Caco-2 (cell line): ENCODE measurements at places on chromosomes 1 and 21. TPM values are rescaled to one million over a fixed set of nuclear protein-coding genes. Genes with fewer than 3 reads are reported as not detected.

The UCK2 gene
- total RNA-seq = 65.0 and 67.2 TPM in 2 replicates

DNA sequence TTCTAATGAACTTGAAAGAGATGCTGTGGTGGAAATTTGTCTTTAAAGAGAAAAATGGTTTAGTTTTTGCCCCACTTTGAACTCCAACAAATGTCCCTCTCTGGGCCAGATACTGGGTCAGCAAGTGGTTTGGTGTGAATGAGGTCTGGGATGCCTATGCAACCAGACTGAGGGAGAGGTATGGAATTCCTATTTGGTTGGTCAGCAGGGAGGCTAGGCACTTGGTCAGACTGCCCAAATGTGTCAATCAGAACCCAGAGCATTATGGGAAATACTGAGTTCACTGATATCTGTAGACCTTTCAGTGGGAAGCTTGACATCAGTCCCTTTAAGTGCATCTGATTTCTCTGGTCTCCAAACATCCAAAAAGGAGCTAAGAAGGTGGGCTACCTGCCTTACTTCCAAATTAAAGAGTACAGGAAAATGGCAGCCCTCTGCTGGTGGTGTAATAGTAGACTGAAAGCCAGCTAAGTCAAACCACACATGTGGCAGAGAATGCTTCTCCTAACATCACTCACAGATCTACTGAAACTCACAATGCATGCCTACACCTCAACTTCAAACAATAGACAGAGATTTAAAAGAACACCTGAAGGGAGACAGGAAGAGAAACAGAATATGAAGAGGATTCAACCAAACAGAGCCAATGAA lies 510.1 kb downstream of the PLA2G4A start:
- DNase-seq = no peak

DNA sequence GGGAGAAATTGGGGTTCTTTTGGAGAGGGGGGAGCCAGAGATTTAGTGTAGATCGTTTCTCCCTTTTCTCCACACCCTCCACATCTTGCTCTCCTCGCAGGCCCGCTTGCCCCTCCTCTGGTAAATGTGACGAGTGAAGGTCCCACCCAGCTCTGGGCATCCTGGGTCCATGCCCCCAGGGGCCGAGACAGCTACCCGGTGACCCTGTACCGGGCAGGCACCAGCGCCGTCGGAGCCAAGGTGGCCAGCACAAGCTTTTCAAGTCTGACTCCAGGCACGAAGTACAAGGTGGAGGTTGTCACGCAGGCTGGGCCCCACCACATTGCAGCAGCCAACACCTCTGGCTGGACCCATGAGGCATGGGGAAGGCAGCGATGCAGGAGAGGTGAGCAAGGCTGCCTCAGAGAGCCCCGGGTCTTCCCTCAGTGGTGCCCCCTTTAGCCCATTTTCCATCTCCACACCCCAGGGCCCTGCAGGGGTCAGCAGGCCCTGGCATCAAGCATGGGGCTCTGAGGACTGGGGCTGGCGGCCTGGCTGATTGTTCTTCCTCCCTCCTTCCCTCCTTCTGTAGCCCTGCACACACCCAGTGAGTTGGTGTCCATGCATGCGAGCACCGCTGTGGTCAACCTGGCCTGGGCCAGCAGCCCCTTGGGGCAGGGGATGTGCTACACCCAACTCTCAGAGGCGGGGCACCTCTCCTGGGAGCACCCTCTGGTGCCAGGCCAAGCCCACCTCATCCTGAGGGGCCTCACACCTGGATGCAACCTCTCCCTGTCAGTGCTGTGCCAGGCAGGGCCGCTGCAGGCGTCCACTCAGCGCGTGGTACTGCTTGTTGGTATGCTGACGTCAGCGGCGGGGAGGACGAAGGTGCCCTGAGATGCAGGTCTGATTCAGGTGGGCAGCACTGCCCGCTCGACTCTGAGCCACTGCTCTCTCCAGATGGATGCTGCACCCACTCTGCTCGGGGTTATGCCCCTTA lies 16.4 kb upstream of the LGR6 start:
- no peak for DNase-seq

The NEGR1 gene
- 0.05 TPM in 1 of 2 replicates, not detected in the other for total RNA-seq

The OR2T33 gene
- not detected in 2 replicates for total RNA-seq

DNA sequence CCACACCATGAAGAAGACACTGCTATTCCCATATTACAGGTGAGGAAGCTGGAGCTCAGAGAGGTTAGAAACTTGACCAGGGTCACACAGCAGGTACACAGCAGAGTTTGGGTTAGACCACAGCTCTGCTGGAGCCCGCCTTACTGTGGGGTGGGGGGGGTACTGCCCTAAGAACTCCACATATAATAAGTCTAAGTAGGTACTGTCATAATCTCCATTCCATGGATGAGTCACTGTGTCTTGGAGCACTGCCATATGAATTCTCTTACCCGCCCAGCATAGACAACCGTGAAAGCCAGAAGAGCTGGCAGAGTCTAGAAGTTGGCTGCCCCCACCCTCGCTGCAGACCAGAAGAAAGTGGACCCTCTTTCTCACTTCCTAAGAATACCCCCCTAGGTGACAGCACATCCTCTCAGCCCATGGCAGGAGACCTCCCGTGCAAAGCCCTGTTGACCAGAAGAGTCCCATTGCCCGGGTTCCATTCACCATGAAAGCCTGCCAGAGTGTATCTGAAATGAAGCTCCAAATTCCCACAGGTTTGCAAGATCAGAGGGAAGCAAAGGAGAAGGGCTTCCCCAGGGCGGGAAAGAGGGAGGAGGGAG lies 5.2 kb upstream of the PLA2G2D start:
- DNase-seq = no peak

DNA sequence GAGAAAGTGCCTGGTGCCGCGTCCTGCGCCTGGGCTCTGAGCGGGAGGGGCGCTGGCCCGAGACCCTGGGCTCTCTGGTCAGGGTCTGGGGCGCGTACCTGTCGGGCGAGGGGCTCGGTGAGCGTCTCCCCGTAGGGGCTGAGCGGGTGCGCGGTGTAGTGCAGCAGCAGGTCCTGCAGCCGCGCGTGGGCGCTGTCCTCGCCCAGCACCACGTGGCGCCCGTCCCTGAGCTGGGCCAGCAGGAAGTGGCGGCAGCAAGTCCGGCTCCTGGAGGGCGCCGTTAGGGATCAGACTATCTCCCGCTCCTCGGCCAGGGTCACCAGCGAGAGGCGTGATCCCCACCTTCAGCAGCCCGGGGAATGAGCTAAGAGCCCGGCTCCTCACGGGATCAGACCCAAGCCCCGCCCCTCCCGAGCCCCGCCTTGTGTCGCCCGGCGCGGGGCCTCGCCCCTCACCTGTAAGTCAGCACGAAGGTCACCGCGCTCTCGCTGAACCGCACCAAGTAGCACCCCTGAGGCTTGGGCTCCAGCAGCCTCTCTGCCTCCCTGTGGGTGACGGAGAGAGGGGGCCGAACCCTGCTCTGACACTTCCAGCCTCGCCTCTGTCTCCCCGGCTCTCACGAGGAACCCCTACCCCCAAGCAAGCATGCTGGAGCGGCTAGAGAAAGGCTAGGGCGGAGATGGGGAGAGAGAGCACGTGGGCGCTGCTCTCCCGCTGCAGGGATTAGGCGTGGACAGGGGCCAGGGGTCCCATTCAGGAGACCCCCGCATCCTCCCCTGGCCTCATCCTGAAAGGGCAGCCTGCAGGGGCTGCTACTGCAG lies 2.7 kb downstream of the SH2D2A start:
- peak; percentile 81 for DNase-seq

DNA sequence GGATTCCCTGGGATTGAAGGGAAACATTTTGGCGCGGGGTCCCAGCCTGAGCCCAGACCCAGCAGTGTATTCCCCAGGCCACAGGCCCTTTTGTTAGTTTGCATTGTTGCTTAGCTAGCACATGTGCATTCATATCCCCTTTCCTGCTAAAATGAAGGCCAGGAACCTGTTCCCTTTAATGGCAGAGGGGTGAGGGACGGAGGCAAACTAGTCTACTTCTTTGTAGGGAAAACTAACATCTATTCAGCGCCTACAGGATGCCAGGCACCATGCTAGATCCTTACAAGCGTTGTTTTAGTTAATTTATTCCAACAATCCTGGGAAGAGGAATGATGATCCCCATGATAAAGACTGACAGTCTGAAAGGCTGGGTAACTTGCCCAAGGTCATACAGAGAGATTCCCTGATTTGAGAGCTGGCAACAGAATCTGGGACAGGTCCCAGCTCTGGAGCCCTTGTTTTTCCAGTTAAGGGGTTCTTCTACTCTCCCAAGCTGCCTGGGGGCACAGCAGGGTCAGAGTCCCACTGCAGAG lies 595 bp upstream of the E2F2 start:
- DNase-seq = no peak

The RCSD1 gene
- total RNA-seq = not detected in 2 replicates

DNA sequence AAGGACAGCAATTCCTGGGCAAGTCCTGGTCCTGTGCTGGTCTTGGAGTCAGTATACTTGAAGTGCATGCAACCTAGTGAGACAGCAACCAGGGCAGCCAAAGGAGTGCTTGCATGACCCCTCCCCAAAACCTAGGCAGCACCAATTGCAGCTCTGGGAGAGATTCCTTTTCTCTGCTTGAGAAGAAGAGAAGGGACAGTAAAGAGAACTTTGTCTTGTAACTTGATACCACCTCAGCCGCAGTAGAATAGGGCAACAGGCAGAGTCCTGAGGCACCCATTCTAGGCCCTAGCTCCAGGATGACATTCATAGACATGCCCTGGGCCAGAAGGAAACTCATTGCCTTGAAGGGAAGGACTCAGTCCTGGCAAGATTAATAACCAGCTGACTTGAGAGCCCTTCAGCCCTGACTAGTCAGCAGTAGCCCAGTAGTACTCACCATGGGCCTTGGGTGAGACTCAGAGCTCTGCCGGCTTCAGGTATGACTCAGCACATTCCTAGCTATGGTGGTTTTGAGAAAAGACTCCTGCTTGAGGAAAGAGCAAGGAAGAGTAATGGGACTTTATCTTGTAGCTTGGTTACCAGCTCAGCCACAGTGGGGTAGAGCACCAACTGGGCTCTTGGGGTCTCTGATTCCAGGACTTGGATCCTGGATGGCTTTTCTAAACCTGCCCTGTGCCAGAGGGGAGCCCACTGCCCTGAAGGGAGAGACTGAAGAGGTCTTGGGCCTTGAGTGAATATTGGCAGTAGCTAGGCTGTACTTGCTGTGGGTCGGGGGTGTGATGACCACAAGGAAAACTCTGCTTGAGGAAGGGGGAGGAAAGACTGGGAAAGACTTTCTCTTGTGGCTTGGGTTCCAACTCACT lies 51.7 kb upstream of the ACADM start:
- peak; percentile 19 for DNase-seq

- DNase-seq = no peak
Observed at GRCh38 chr1:212958175-212958574, 7.8 kb downstream of the VASH2 start.

The ZNF683 gene
- total RNA-seq = not detected in 2 replicates

The FAM167B gene
- total RNA-seq = 0.34 and 0.70 TPM in 2 replicates

DNA sequence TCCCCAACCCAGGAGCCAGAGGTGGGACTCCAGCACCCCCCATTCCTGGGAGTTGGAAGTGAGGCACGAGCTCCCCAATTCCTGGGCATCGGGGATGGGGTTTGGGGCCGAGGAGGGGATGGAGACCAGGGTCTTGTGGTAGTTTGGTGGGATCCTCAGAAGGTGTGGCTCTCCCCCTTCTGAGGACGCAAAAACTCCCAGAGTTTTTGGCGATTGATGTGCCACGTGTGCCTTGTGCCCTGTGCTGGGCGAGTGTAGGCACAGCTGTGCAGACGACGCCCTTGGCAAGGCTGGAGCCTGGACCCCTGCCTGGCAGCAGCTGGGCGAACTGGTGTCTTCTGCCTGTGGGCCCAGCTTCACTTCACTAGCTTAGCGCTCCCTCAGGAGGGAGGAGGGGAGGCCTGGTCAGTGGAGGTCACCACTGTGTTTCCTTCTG lies 2.6 kb downstream of the GUK1 start:
- DNase-seq = no peak
